Activated CD8-positive, alpha-beta T cell treated with anti-CD3 and anti-CD28 coated beads for 36 hours (primary cell): ENCODE measurements at places on chromosomes 3 and 15. TPM values are rescaled to one million over a fixed set of nuclear protein-coding genes. Genes with fewer than 3 reads are reported as not detected.

The C3orf62 gene
- 3.7 TPM for total RNA-seq

DNA sequence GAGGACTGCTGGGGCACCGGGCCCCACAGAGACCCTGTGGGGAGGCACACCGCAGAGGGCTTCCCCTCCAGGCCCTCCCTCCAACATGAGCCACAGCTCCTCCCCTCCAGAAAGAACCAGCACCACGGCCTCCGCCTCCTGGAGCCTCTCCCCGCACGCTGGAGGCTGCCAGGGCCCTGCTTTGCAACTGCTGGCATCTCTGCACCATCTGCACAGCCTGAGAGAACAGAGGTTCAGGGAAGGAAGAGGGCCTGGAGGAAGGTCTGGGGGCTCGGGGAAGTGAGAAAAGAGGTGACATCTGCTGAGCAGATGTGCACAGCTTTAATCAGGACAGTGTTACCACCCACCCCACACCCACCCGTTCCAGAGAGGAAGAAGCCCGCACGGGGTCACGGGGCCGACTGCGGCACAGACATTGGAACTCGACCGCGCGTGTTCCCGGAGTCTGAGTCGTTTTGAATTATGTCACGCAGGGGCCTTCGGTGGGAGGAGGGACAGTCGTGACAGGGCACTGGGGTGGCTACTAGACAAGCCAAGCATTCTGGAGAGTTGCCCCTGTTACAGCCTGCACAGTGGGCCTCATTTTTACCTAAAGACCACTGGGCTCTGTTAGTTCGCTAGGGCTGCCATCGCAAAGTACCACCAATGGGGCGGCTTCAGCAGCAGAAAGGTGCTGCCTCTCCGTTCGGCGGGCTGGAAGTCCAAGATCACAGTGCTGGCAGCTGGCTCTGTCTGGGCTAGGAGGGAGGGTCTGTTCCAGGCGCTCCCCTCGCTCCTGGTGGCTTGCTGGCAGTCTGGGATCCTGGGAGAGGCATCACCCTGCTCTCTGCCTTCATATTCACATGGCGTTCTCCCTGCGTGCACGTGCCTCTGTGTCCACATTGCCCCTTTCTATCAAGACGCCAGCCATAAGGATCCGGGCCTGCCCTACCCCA lies 194.8 kb downstream of the XXYLT1 start:
- DNase-seq = no peak

- no peak for DNase-seq
Measured at GRCh38 chr3:43870844-43871626, 180.3 kb downstream of the ABHD5 start.

The CACNA1D gene
- not detected for total RNA-seq

GRCh38 chr3:115930922-115931321 lies 307.6 kb downstream of the GAP43 start:
- no peak for DNase-seq

The CKMT1B gene
- 0.41 TPM for total RNA-seq

GRCh38 chr15:70906842-70907241 lies 14.2 kb downstream of the LRRC49 start:
- no peak for DNase-seq
